ENCODE measurements at places on chromosomes 7 and 10.

GRCh38 chr7:130896898-130897514 lies 163.0 kb upstream of the KLF14 start:
- peak; percentile 37 for DNase-seq

GRCh38 chr10:13158401-13158800 lies 3.0 kb upstream of the MCM10 start:
- DNase-seq: no peak

DNA sequence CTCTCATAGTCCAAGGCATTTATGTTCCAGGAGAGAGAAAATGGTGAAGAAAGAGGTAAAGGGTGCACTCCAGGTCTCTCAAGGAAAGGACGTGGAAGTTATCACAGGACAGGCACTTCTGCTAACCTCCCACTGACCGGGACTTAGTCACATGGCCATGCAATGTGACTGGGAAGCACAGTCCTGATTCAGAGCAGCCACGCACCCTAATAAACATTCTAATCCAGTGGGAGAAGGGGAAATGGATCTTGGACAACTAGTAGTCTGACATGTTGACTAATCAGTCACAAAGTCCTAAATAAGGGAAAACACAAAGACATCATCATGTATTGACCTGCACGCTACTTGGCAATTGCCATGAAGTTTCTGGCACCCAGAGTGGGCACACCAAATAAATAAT lies 417.5 kb upstream of the ZMIZ1 start:
- DNase-seq: no peak

DNA sequence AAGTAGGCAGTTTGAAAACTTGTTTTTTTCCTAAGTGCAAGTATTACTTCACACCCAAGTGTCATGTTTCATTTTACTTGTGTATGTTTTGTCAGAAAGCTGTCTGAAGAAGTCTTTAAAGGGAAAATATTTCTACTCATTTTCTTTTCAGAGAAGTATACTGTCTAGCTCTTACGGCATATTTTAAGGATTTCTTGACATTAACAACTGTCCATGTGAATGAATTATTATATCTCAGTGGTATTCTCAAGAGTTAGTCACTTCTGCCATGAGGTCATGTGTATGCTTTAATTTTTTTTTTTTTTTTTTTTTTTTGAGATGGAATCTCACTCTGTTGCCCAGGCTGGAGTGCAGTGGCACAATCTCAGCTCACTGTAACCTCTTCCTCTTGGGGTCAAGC lies 229.5 kb downstream of the BICC1 start:
- no peak for DNase-seq

GRCh38 chr10:67772894-67773511 lies 65.0 kb downstream of the DNAJC12 start:
- no peak for DNase-seq

DNA sequence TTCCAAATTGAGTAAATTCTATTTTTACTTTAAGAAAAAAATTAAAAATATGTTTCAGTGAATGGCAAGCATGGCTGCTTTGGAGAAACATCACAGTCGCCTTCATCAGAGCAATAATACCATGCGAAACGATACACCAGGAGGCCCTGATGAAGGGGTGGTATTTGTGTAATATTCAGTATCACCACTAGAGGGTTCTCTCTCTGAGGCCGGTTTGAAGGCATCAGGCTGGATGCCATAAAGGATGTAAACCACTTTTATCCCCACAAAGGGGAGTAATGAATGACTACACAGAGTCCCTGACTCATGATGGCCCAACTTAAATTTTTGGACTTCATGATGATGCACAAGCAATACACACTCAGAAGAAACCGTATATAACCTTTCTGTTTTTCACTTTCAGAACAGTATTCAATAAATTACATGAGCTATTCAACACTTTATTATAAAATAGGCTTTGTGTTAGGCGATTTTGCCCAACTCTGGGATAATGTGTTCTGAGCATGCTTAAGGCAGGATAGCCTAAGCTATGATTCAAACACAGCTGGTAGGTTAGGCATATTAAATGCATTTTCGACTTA lies 95.5 kb downstream of the PPP1R17 start:
- no peak for DNase-seq

- no peak for DNase-seq
Measured at GRCh38 chr10:7738536-7739407, 35.7 kb downstream of the ITIH2 start.

DNA sequence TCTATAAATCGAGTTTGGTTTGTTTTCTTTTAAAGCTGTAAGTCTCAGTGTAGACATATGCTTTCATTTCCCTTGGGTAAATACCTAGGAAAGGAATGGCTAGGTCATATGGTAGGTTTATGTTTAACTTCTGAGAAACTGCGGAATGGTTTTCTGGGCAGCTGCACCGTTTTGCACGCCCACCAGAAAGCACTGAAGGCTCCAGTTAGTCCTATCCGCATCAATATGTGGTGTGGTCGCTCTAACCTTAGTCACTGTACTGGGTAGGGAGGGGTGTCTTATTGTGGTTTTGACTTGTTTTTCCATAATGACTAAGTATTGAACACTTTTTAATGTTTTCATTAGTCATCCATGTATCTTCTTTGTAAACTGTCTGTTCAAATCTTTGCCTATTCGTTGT lies 279.5 kb upstream of the AKR1E2 start:
- DNase-seq: no peak

- no peak for DNase-seq
Measured at GRCh38 chr10:121681997-121682687, 83.9 kb upstream of the FGFR2 start.
